Fibroblast of skin of left biceps (primary cell): ENCODE measurements at places on chromosomes 16 and 17.
A peak's percentile ranks its signal among the peaks of the same experiment; 100 is the strongest.

DNA sequence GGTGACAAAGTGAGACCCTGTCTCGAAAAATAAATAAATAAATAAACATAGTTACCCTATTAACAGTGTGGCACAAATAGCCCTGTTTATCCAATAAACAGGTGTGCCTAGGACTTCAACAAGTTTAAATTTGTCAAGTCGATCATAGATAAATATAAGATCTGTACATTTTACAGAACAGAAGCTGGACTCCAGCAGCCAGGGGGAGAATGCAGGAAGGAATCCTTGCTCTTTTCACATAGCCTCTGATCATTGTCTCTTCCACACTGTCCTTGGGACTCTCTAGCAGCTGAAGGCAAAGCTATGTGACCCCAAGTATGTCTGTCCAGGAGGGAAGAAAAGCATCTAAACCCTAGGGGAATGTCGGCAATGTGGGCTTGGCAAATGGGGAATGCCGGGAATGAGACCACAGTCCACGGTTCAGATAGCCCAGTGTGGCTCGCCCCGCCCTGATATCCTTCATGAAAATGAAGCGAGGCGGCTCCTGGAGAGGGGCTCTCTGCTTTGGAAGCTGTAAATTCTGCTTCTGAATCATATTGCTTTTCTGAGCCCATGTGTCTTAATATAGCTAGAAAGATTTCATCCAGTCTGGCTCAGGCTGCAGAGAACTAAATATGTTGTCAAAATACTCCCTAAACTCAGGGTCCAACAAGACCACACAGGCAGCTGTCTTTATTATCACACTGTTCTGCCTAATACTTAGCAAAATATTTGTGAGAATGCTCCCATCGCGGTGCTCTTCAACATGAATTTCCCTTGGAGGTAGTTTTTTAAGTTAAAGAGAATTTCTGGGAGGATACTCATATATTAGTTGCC lies 24.9 kb upstream of the GRB2 start:
- no peak for DNase-seq

GRCh38 chr16:85180827-85181738 lies 68.8 kb upstream of the CIBAR2 start:
- DNase-seq, result no peak

DNA sequence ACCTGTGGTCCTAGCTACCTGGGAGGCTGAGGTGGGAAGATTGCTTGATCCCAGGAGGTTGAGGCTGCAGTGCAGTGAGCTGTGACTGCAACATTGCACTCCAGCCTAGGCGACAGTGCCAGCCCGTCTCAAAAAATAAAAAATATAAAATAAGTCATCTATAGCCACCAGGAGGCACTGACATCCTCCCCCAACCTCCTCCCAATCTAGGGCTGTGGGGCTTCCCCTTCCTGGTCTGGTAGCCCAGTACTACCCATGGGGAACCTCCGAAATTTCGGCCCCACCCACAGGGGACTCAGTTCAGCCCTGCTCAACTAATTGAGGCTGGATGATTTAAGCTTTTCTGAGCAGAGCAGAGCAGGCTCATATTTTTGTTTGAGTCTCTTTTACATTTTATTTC lies 3.2 kb downstream of the ZSCAN10 start:
- DNase-seq, result no peak

- DNase-seq, result peak; percentile 86
These were observed 431 bp upstream of the ZFPM1 start for GRCh38 chr16:88452482-88453216.

- DNase-seq, result no peak
These were observed 55.5 kb downstream of the HS3ST4 start for GRCh38 chr16:25747160-25747758.

- no peak for DNase-seq
These were observed 302.9 kb upstream of the XYLT1 start for GRCh38 chr16:17773698-17774101.
